Right ventricle myocardium inferior (tissue), 1 donor: ENCODE measurements at places on chromosomes 12 and 14. TPM values are rescaled to one million over a fixed set of nuclear protein-coding genes. Genes with fewer than 3 reads are reported as not detected.

DNA sequence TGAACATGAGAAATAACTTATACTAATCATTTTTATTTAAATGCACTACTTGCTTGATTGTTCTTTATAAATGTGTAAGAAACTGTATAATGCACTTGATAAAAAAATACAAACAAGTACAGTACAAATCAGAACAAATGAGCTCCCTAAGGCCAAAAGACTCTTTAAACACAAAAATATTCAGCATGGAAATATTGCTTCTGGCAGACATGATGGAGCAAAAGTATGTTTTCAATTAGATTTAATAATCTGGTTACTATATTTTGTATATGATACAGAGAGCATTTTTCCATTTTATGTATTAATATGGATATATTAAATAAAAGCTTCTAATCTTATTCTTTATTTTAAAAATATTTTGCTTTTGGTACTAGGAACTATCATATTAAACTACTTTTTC is 800.2 kb upstream of the LRFN5 start:
- DNase-seq = no peak

GRCh38 chr12:53981634-53982565 is 3.0 kb upstream of the HOXC10 start:
- no peak for DNase-seq

The TMTC1 gene
- 33.8 TPM for total RNA-seq

The MYO1H gene
- total RNA-seq = 0.16 TPM

The AKAP3 gene
- 2.5 TPM for total RNA-seq

DNA sequence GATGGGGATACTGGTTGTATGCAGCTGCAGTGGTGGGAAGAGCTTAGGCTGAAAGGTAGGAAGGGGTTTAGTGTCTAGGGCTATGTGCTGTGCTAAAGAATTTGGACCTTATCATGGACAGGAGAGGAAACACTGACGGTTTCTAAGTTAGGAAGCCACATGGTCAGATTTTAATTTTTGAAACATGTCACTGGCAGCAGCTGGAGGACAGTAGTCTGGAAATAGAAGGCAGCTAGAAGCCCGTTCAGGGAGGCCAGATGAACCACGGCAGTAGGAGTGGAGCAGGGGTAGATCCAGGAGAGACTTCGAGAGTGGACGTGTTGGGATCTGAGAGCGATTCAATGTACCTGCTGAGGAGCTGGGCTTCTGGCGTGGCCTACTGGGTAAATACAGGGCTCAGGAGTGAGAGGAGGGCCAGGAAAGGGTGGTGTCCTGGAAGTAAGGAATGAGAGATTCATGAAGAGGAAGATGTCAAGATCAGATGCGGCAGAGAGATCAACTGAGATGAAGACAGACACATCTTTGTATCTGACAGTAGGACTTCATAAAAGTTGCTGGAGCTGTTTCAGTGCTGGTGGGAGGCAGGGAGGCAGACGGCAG is 64.9 kb downstream of the PRKCH start:
- DNase-seq = no peak

DNA sequence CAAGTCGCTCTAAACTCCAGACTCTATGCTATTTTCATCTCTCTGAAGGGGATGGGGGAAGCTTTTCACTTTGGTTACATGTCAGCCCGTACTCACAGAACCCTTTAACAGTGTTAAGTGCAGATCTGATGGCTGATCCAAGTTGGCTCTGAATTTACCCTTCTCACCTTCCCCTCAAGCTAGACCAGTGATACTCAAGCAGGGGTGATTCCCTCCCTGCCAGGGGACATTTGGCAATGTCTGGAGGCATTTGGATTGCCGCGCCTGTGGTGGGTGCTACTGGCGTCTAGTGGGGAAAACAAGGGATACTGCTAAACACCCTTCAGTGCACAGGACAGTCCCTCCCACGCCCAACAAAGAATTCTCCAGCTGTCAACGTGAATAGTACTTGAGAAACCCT is 6.0 kb upstream of the TEX52 start:
- DNase-seq = no peak

DNA sequence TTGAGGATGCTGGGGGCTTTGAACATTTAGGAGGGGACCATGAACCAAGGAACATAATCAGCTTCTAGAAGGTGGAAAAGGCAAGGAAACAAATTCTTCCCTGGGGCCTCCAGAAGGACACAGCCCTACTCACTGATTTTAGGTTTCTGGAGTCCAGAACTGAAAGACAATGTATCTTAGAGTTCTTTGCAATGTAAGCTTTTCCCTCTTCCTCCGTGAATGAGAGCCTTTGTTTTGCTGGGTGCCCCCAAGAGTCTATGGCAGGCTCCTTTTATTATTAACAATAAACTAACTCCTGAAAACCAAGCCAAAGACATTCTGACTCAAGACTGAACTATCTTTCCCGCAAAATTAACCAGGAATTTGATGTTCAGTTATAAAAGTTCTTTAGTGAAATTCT is 204.1 kb downstream of the STXBP6 start:
- DNase-seq = no peak

DNA sequence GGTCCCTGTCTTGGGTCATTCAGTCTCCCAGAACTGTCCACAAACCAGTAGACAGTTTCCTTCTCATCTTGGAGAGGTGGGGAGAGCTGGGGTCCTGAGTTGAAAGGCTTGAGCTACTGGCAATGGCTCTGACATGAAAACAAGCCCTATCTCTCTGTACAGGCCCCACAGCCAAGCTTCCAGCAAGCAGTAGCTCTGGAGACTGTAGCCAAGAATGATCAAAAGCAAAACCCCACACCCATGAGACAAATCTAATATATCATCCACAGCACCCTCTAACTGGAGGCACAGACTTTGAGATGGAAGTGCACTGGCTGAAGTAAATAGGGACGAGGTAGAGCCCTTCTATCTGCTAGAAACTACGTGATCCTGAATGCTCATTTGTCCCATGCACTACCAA is 40.9 kb downstream of the RERG start:
- no peak for DNase-seq

GRCh38 chr12:56031987-56032386 is 9.7 kb upstream of the RPS26 start:
- DNase-seq = no peak
